Sigmoid colon (tissue), 7 donors: ENCODE measurements at places on chromosomes 1 and 21. TPM values are rescaled to one million over a fixed set of nuclear protein-coding genes. Genes with fewer than 3 reads are reported as not detected.
A peak's percentile ranks its signal among the peaks of the same experiment; 100 is the strongest.

Gene WDR64
- not detected for total RNA-seq

DNA sequence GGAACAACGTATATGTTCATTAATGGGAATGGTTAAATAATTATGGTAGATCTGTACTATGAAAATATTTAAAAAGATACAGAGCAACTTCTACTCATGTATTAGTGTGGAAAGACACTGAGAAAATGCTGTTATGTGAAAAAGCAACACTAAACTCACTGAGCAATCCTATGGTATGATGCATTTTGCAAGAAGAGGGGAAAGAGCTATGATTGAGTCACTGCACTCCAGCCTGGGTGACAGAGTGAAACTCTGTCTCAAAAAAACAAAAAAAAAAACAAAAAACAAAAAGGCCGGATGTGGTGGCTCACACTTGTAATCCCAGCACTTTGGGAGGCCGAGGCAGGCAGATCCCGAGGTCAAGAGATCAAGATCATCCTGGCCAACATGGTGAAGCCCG is 44.4 kb downstream of the ATP5PO start:
- no peaks in the 10 kb centered on the region for H3K36me3 ChIP-seq
- no peak overlapping the region for H3K27ac ChIP-seq
- no peaks in the 10 kb centered on the region for H3K4me1 ChIP-seq
- no peaks in the 10 kb centered on the region for H3K27me3 ChIP-seq

- no peaks in the 10 kb centered on the region for H3K36me3 ChIP-seq
- peaks cover 22% of the 10 kb centered on the region for H3K4me1 ChIP-seq
- no peaks in the 10 kb centered on the region for H3K27me3 ChIP-seq
- no peak overlapping the region for H3K27ac ChIP-seq
- H3K4me3 ChIP-seq: no peak overlapping the region
Measured at GRCh38 chr1:9586147-9586766, 2.5 kb upstream of the TMEM201 start.

- no peaks in the 10 kb centered on the region for H3K27me3 ChIP-seq
- H3K4me1 ChIP-seq: no peaks in the 10 kb centered on the region
- peak; percentile 46 for DNase-seq
- no peak overlapping the region for H3K27ac ChIP-seq
- H3K4me3 ChIP-seq: no peak overlapping the region
Measured at GRCh38 chr1:24957016-24957807, 27.1 kb upstream of the RUNX3 start.
